ENCODE measurements at places on chromosomes 1 and 21.

GRCh38 chr1:202713110-202713509 lies 2.9 kb upstream of the SYT2 start:
- DNase-seq, result no peak

DNA sequence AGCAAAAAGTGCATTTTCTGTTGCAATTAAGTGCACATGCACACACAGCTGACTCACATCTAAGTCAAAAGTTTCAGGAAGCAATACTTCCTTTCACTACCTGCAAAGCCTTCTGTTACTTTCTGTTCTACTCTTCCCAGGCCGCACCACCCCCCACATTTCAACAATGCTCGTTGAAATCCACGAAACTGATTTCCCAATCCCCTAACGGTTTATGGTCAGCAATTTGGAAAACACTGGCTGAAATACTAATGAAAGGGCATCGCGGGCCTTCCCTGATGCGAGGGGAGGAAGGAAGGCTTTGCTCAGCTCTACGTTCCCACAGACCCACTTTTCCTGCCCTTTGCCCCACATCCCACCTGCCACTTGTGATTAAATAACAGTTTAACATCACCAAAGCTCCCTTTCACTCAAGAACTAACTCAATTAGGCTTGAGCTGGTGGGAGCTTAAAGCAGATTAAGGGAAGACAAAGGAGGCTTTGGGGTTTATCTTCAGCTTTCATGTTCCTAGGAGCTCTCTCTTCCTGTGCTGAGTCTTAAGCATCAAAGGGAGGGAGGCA lies 243.2 kb upstream of the RAB4A start:
- no peak for DNase-seq

- no peak for DNase-seq
Observed at GRCh38 chr1:184911103-184911745, 63.1 kb downstream of the NIBAN1 start.

GRCh38 chr1:32496127-32496526 lies 31.3 kb downstream of the ZBTB8B start:
- no peak for DNase-seq

DNA sequence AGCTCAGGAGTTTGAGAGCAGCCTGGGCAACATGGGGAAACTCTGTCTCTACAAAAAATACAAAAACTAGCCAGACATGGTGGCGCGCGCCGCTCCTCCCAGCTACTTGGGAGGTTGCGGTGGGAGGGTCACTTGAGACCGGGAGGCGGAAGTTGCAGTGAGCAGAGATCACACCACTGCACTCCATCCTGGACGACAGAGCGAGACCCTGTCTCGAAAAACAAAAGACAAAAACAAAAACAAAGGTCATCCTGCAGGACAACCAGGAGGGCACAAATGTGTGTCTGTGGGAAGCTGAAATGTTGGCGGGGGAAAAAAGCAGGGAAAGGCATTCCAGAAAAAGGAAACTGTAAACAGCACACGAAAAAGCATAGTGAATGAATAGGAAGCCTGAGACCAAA lies 104.1 kb upstream of the HNRNPU start:
- no peak for DNase-seq

DNA sequence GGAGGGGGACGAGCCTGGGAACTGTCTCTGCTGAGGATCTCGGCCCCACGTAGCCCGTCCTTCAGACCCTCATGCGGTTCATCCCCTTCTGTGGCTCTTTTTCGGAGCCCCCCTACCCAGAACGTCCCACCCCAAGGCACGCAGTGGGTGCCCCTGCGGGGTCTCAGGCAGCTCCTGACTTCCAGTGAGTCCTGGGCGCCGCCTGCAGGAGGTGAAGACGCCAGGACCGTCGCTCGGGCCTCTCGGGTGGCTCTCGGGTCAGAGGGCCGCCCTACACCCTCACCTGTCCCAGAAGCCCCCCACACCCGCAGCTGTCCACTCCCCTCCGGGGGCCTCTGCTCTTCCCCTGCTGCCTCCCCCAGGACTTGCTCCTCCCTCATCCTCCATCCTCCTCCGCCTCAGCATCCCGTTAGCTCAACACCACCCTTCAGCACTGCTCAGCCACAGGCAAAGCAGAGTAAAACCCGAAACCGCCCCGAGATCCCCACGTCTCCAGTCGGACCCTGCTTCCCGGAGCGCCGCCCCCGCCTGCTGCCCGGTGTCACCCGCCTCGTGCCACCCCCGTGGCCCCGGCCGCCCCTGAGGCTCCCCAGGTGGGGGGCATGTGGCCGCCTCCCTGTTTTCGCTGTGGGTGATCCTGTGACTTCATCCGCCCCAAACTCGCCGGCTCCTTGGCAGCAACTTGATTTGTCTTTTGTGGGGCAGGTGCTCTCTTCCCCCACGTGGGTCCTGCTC lies 13.3 kb upstream of the POFUT2 start:
- peak; percentile 5 for DNase-seq

DNA sequence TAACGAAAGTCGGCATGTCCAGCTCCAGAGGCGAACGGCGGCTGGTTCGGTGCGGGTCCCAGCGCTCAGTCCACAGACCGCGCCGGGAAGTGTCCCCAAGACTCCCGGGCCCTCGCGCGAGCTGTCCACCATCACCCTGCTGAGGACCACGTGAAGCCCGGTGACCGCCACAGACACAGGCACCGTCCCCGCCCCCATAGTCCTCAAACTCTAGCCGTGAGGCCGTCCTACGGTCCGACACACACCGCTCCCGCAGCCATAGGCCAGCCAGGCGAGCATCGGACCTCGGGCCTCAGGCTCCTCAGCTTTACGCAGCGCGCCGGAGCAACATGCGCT lies 535 bp downstream of the SETD4 start:
- DNase-seq, result no peak

GRCh38 chr21:33026878-33027400 lies 1.2 kb downstream of the OLIG2 start:
- DNase-seq, result no peak

- no peak for DNase-seq
Observed at GRCh38 chr1:29145739-29146437, 22.2 kb upstream of the TMEM200B start.

DNA sequence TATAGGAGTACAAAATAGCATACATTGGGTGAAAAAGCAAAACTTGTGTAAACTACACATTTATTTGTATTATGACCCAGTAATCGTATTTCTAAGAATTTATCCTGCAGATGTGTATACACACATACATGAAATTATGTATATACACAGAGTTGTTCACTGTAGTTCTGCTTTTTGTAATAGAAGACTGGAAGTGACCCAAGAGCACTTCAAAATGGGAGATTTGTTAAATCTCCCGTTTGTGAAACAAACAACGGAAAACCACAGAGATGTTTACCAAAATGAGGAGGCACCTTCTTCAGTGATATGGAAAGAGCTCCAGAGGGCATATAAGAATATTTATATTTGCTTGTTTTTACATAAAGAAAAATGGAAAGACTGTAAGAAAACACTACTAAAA lies 18.0 kb upstream of the MNDA start:
- no peak for DNase-seq

- DNase-seq, result no peak
Observed at GRCh38 chr1:247415423-247416361, at the start of gene NLRP3. Gene NLRP3 (plus strand): TSS chr1:247416173. CDS start chr1:247418801, 2,628 bp downstream.

- no peak for DNase-seq
Observed at GRCh38 chr1:59730302-59730701, 84.4 kb upstream of the HOOK1 start.

- no peak for DNase-seq
Observed at GRCh38 chr1:94773931-94774422, 46.2 kb upstream of the SLC44A3 start.

GRCh38 chr1:182615468-182616129 lies 11.4 kb upstream of the RGS16 start:
- DNase-seq, result peak; percentile 27

DNA sequence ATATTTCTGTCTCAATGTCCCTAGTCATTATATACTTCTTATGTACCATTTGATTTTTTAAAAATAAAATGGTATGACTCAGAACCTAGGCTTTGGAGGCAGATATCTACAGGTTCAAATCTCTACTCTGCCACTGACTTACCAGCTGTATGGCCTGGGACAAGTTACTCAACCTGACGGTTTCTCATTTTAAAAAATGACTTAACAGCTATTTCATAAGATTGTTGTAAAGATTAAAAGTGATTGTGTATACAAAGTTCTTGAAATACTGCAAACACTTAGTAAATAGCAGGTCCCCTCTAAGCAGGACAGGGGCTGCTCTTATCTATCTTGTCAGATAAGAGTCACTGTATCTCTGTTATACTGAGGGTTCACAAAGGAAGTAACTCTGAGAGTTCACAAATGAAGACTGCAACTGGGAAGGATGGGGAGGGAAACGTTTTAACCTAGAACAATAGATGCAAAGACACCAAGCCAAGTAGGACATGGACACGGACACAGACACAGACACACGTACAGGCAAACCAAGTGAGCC lies 2.6 kb downstream of the BCAR3 start:
- DNase-seq, result no peak

DNA sequence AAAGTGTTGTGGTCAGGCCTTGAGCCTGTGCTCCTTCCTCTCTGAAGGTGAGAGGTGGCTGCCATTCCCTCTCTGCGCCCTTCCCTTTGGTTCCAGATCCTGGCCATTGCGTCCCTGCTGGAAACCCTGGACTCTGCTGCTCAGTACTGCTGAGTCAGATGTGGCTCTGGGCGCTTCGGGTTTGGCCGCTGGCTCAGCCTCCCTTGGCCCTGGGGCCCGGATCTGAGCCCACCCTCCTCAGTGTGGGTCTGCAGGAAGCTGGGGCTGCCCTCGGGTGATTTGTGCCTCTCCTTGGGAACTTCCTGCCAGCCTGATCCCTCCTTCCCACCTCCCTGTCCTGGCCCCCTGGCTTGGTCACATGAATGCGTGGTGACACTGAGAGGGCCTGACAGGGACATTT lies 32.2 kb downstream of the QSOX1 start:
- no peak for DNase-seq

DNA sequence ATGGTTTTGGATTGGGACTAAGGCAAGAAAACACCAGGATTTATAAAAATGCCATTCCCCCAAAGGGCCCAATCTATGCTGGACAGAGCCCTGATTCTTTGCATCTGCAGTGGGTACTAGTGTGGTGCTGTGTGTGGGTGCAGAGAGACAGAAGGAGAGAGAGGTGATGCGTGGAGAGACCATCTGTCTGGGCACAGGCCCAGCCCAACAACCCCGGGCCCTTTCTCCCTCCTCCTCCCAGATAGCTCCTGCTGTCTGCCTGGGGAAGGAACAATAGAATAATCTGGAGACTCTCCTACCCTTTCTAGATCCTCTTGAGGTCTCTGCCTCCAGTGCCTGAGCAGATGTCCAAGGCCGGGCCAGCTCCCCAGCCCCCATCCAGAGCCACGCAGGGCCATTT lies 15.1 kb downstream of the KIAA1614 start:
- no peak for DNase-seq
